ENCODE measurements at places on chromosomes 5 and 9.

GRCh38 chr5:113278976-113279375 is 155.8 kb downstream of the TSSK1B start:
- no peak for DNase-seq

GRCh38 chr5:175887463-175887862 is 16.1 kb downstream of the CPLX2 start:
- no peak for DNase-seq

DNA sequence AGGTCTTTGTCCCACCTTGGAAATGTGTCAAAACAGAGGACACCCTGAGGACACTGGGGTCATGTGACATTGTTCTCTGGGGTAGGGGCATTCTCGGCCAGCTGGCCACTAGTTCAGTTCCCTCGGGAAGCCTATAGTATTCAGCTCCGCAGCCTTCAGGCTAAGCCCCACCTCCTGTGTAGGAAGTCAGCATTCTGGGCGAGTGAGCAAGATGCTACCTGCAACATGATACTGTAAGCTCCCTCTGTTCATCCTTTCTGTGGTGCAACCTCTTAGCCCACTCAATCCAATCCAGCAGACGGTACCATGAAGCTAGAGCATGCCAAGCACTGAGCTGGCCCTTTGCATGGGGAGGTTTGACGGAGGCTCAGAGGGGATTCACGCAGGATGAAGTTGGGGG is 5.3 kb downstream of the NTNG2 start:
- no peak for DNase-seq

- no peak for DNase-seq
Observed at GRCh38 chr9:73166468-73166867, 14.8 kb downstream of the ANXA1 start.

DNA sequence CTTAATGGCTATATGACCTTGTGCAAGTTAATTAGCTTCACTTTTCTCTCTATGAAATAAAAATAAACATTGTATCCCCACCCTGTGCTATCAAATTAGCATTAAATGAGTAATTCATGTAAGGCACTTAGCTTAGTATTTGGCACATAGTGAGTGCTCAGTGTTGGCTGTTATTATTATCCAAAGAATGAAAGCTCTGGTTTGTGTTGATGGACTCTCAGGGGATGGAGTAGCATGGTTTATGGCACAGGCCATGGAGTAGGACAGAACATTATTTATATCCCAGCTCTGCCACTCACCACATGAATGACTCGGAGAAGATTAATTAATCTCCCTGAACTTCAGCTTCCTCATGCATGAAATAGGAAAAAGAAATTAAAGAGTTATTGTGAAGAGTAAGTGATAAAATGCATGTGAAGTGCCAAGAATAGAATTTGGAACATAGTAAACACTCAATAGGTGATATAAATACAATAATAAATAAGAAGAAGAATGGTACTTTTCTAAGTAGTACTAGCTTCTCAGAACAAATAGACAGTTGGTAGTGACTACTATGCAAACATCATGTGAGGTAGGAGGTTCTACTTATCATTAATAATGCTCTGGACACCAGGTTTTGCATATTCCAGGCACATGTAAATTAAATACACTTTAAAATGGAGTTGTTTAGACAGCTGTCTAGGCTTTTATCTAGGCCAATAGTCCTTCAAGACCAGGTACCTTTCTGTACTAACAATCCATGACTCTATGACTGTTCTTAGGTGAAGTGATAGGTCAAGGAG is 146.4 kb downstream of the GRIA1 start:
- DNase-seq, result no peak

- no peak for DNase-seq
Observed at GRCh38 chr9:1052365-1053281, 2.5 kb downstream of the DMRT2 start.

- DNase-seq, result no peak
Observed at GRCh38 chr9:134179595-134179917, 15.2 kb upstream of the RNU6ATAC start.

- no peak for DNase-seq
Observed at GRCh38 chr5:153122403-153122802, 368.1 kb upstream of the GRIA1 start.

GRCh38 chr9:84947412-84947972 is 278.0 kb downstream of the NTRK2 start:
- no peak for DNase-seq

DNA sequence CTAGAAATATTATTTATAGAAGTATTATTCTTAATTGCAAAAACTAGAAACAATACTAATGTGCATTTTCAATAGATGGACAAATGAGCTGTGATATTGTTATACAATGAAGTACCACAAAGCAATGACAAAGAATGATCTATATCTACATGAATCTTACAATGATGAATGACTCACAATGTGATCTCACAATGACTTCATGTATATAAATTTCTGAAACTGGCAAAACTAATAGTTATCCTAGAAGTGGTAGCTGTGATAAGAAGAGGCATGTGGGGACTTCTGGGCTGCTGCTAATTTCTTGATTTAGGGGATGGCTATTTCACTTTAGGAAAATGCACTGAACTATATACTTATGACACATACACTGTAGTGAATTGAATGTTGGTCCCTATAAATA is 396.0 kb upstream of the ZNF608 start:
- DNase-seq, result no peak

DNA sequence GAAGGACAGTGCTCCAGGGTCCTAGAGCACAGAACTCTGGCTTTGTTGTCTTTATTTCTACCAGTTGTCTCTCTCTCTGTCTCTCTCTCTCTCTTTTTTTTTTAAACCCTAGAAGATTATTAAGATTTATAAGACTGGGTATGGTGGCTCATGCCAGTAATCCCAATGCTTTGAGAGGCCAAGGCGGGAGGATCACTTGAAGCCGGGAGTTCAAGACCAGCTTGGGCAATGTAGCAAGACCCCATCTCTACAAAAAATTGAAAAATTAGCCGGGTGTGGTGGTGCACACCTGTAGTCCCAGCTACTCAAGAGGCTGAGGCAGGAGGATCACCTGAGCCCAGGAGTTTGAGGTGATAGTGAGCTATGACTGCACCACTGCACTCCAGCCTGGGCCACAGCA is 65.0 kb upstream of the ABL1 start:
- no peak for DNase-seq

DNA sequence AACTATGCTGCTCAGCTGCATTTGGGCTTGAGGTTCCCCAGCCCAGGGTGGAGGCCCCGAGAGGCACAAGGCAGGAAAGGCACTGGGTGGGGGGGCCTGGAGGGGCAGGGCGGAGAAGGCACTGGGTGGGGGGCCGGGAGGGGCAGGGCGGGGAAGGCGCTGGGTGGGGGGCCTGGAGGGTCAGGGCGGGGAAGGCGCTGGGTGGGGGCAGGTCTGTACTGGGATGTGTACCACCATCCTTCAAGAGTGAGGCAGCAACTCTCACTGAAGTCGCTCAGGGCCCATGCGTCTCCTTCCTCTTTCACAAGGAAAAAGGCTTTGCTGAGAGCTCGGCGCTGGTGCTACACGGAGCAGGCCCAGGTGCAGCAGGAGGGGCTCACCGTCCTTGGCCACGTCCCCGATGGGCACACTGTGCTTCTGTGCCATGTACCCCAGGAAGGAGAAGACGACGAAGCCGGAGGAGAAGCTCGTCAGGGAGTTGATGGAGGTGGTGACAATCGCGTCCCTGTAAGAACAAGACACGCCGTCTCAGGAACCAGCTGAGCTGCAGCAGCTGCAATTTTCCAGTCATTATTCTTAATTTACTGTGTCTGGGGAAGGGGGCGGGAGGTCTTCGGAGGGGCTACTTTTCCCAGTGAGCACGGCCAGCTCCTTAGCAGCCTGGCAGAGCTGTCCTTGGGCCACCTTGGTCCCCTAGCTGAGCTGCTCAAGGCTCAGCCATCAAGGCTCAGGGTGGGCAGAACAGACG is 30.8 kb downstream of the SLC6A3 start:
- DNase-seq, result no peak

GRCh38 chr5:148750614-148751013 is 75.8 kb upstream of the ADRB2 start:
- DNase-seq, result no peak

- DNase-seq, result no peak
Observed at GRCh38 chr5:12690361-12690760, 786.1 kb upstream of the CTNND2 start.

DNA sequence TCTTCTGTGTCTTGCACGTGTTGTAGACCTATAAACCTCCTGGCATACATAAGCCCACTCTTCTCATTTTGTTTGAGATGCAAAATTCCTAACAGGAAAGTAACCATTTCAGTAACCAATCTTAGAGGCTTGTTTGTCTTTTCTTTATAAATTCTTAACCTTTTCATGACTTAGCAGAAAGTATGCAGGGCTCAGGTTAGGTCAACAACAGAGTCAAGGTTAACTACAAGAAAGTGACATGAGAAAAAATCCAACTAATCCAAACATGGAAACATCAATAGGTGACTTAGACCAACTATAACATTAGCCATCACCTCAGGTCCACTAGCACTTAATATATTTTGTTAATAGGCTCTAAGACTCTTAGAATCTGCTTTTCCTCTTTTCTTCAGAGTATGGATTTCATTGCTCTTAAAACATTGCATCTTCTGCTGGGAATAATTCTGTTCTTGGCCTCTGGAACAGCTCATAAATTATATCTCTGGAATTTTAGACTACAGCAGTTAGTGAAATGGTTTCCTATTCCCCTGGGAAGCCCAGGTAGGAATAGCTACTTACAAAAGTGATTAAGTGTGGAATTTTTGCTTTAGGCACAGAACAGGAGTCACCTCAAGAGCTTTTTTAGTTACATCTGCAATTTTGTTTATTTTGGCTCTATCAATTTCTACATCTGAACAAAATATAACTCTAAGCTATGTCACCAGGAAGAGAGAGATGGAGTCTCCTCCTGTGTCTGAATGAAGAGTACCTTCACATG is 155.3 kb upstream of the ANKRD55 start:
- DNase-seq, result no peak

- no peak for DNase-seq
Observed at GRCh38 chr9:29969856-29970647, 2396.8 kb upstream of the C9orf72 start.
